IPS-NIHi11 (cell line): ENCODE measurements at places on chromosomes 13 and 19.

DNA sequence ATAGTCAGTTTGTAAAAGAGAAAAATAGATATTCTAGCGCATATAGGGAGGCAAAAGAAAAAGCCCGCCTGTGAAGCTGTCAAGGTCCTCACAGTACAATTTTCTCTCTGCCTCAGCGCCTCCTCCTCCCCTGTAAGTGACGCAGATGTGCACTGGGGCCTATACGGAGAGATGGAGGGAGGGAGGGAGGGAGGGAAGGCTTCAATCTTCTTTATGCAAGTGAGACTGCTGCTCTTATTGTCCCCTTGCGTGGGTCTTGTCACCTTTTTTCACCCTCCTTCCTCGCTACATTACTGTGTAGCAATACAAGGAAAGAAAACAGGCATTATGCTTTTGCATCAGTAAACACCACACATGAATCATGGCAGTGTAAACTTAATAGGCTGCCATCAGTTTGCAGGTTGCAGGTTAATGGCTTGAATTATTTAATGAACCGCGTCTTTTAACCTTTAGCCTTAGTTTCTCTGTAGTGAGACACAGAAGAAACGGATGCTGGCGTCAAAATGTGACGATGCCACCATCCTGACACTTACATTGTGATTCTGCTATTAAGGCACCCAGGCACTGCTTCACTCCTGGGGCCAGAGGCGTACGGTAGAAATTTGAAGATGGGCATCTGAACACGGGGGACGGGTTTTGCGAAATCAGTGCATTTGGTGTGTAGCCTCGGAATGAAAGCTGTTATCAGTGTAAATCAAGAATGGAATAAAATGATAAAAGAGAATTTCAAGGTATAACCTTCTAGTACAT lies at the start of gene KLHL1:
Gene KLHL1, minus strand, starts transcription at position 97 of the 750 bp plus-strand sequence. CDS start 753 bp downstream, outside the sequence.
- peak; percentile 8 for DNase-seq

GRCh38 chr19:51439021-51439465 lies 19.2 kb downstream of the SIGLEC8 start:
- DNase-seq: peak; percentile 56

- DNase-seq: peak; percentile 2
These were observed 42.6 kb upstream of the TPM4 start for GRCh38 chr19:16033721-16034120.

DNA sequence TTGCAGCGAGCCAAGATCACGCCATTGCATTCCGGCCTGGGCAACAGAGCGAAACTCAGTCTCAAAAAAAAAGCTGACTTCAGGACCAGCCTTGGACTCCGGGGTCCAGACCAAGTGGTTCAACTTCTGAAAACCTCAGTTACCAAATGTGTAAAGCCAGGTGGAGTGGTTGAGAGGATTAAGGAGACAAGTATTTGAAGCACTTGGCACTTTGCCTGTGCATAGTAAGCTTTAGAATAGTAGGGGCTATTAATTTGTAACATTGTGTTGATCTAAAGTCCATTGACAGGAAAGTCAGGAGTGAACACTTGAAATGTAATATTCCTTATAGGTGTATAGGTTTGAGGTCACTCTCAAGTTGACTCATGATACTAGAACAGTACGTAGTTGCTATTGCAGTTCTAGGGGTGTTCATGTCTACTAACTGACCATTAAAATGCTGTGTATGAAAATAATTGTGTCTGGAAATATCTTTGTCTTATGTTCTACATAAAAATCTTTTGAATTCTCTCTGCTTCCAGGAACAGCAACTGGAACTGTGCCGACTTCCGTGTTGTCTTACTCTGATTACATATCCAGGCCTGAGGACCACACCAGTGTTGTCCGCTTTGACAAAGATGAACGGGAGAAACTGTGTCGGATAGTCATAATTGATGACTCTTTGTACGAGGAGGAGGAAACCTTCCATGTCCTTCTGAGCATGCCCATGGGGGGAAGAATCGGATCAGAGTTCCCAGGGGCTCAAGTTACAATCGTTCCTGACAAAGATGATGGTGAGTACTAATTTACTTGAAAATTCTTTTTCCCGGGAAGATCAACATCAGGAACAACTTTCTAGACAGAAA lies 97.4 kb downstream of the FREM2 start:
- no peak for DNase-seq
